ENCODE measurements at places on chromosomes 6 and 20. TPM values are rescaled to one million over a fixed set of nuclear protein-coding genes. Genes with fewer than 3 reads are reported as not detected.

GRCh38 chr6:136410201-136411024 is 120.8 kb upstream of the BCLAF1 start:
- DNase-seq, result no peak
- no peaks in the 10 kb centered on the region for H3K36me3 ChIP-seq
- H3K27ac ChIP-seq, result no peak overlapping the region
- peaks cover 7% of the 10 kb centered on the region for H3K4me1 ChIP-seq
- no peak overlapping the region for H3K4me3 ChIP-seq

GRCh38 chr20:57251949-57252348 is 14.5 kb downstream of the BMP7 start:
- DNase-seq, result no peak
- H3K27ac ChIP-seq, result no peak overlapping the region
- no peaks in the 10 kb centered on the region for H3K27me3 ChIP-seq
- H3K36me3 ChIP-seq, result no peaks in the 10 kb centered on the region
- no peaks in the 10 kb centered on the region for H3K4me1 ChIP-seq
- H3K4me3 ChIP-seq, result no peak overlapping the region

DNA sequence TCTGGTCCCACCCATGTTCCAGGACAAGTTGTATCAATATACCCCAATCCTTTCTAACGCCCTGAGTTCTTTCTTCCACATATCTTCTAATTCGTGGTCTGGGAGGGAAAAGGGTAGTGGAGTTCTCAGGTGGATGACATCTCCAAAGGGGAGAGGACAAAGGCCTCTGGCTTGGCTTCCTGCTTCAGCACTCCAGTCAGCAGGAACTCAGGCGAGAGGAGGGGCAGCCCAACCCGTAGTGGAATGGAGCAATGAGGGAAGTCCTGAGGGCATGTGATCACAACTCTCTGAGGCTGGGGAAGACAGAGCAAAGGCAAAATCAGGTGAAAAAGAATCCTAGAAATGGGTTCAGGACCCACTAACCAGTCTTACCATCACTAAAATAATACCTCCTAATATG is 9.6 kb upstream of the NRM start:
- H3K36me3 ChIP-seq, result no peaks in the 10 kb centered on the region
- H3K4me3 ChIP-seq, result no peak overlapping the region
- no peaks in the 10 kb centered on the region for H3K27me3 ChIP-seq
- H3K4me1 ChIP-seq, result no peaks in the 10 kb centered on the region

DNA sequence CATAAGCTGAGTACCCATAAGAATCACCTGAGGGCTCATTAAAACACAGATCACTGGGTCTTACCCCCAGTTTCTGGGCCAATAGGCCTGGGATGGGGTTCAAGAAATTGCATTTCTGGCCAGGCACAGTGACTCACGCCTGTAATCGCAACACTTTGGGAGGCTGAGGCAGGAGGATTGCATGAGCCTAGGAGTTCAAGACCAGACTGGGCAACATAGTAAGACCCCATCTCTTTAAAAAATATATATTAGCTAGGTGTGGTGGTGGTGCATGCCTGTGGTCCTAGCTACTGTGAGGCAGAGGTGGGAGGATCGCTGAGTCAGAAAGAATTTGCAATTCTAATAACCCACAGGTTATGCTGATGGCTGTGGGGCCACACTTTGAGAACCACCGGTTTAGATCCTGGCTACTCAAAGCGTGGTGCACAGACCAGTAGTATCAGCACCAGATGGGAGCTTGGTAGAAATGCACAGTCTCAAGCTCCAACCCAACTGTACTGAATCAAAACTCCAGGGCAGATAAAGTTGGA is 2.0 kb downstream of the CCM2L start:
- H3K27ac ChIP-seq, result no peak overlapping the region
- DNase-seq, result no peak
- no peak overlapping the region for H3K4me3 ChIP-seq

DNA sequence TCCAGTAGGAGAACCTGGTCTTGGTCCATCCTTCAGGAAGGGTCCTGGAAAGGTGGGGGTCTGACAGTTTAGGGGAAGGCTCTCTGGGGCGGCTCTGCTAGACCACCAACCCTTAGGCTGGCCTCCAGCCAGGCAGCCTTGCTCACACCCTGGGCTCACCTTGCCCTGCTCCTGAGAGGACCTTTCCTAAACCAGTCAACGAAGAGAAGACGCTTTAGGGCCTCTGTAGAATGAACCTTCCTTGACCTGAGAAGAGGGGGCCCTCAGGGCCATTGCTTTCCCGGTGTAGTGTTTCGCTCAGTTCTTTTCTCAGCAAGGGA is 1.1 kb downstream of the CDC25B start:
- H3K4me3 ChIP-seq, result peak overlapping the region; percentile 72
- H3K27me3 ChIP-seq, result no peaks in the 10 kb centered on the region
- no peaks in the 10 kb centered on the region for H3K36me3 ChIP-seq

GRCh38 chr6:41027241-41027640 is 11.8 kb downstream of the UNC5CL start:
- H3K4me3 ChIP-seq, result peak overlapping the region; percentile 51
- no peaks in the 10 kb centered on the region for H3K36me3 ChIP-seq
- H3K27me3 ChIP-seq, result no peaks in the 10 kb centered on the region

GRCh38 chr6:34259529-34260069 is 10.8 kb upstream of the SMIM29 start:
- no peaks in the 10 kb centered on the region for H3K27me3 ChIP-seq
- H3K27ac ChIP-seq, result no peak overlapping the region
- H3K4me3 ChIP-seq, result no peak overlapping the region
- no peaks in the 10 kb centered on the region for H3K36me3 ChIP-seq

- no peaks in the 10 kb centered on the region for H3K4me1 ChIP-seq
- no peaks in the 10 kb centered on the region for H3K36me3 ChIP-seq
- no peaks in the 10 kb centered on the region for H3K27me3 ChIP-seq
- DNase-seq, result no peak
- no peak overlapping the region for H3K27ac ChIP-seq
- no peak overlapping the region for H3K4me3 ChIP-seq
These were observed 584.0 kb downstream of the QKI start for GRCh38 chr6:163998496-163998895.

GRCh38 chr6:21753241-21754108 is 159.9 kb downstream of the SOX4 start:
- no peak overlapping the region for H3K27ac ChIP-seq
- H3K4me3 ChIP-seq, result no peak overlapping the region
- H3K4me1 ChIP-seq, result no peaks in the 10 kb centered on the region
- H3K27me3 ChIP-seq, result no peaks in the 10 kb centered on the region
- DNase-seq, result no peak

DNA sequence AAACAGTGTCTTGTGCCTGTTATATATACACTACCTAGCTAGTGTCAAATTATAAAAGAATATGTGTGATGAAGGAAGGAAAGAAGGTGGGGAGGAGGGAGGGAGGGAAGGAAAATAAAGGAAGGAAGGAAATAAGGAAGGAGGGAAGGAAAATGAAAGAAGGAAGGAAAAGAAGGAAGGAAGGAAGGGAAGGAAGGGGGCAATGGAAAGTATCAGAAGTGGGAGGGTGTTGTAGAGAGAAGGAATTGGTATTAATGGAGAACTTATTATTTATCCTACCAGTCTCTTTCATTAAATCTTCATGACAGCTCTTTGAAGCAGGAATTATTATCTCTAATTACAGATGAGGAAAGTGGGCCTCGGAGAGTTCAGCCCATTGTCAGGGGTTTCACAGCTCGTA is 202.4 kb downstream of the SAMD5 start:
- no peak overlapping the region for H3K4me3 ChIP-seq
- no peak overlapping the region for H3K27ac ChIP-seq
- H3K27me3 ChIP-seq, result no peaks in the 10 kb centered on the region
- no peaks in the 10 kb centered on the region for H3K4me1 ChIP-seq
- no peaks in the 10 kb centered on the region for H3K36me3 ChIP-seq

GRCh38 chr6:13328076-13328874 is at the start of gene TBC1D7:
TSS of gene TBC1D7 (minus strand) at chr6:13328537. CDS start at chr6:13326898, 1,639 bp downstream.
- H3K27me3 ChIP-seq, result no peaks in the 10 kb centered on the region
- no peaks in the 10 kb centered on the region for H3K4me1 ChIP-seq
- H3K36me3 ChIP-seq, result no peaks in the 10 kb centered on the region

- H3K27me3 ChIP-seq, result no peaks in the 10 kb centered on the region
- no peaks in the 10 kb centered on the region for H3K4me1 ChIP-seq
- no peaks in the 10 kb centered on the region for H3K36me3 ChIP-seq
- no peak overlapping the region for H3K27ac ChIP-seq
These were observed 497.0 kb downstream of the BTBD3 start for GRCh38 chr20:12414446-12415274.

DNA sequence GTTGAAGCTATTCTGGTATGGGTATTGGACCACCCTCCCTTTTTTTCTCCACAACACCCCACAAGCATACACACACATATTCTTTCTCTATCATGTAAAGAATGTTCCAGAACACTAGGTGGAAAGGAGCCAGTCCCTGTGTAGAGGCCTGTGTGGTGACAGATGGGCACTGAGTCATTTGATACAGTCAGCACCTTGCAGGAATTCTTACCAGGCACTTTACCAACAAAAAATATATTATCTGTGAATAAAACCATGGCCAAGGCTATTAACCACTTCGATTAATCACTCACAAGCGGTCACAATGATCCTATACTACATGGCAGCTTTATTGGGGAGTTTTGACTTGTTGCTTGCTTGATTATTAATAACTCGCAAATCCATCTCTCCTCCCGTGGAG is 149.5 kb downstream of the BFSP1 start:
- H3K27ac ChIP-seq, result no peak overlapping the region
- H3K4me3 ChIP-seq, result no peak overlapping the region
- no peaks in the 10 kb centered on the region for H3K4me1 ChIP-seq
- no peaks in the 10 kb centered on the region for H3K27me3 ChIP-seq
- H3K36me3 ChIP-seq, result no peaks in the 10 kb centered on the region

DNA sequence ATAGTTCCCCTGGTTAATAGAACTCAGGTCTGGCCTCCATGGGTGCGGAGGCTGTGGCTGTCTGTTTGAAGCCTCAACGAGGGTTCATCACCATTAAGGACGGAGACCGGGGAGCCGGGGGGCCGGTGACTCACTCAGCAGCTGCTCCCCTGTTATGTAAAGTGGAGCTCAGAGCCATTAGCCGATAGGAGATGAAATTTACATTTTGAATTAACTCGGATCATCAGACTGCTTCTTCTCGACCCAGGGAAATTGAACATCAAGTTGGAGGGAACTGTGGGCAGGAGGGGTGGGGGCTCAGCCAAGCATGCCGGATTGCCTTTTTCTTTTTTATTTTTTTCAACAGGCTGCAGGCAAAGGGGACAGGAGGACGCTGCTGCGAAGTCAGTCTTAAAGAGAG is 12.3 kb downstream of the PCK1 start:
- H3K4me1 ChIP-seq, result no peaks in the 10 kb centered on the region
- H3K27me3 ChIP-seq, result no peaks in the 10 kb centered on the region
- DNase-seq, result no peak
- no peaks in the 10 kb centered on the region for H3K36me3 ChIP-seq

GRCh38 chr20:1775117-1775516 is 117.5 kb upstream of the SIRPG start:
- H3K36me3 ChIP-seq, result no peaks in the 10 kb centered on the region
- no peak overlapping the region for H3K4me3 ChIP-seq
- no peak overlapping the region for H3K27ac ChIP-seq

GRCh38 chr6:31174378-31174777 is 3.9 kb upstream of the POU5F1 start:
- no peaks in the 10 kb centered on the region for H3K27me3 ChIP-seq
- DNase-seq, result no peak
- no peak overlapping the region for H3K27ac ChIP-seq
- H3K4me1 ChIP-seq, result peaks cover 23% of the 10 kb centered on the region
- H3K36me3 ChIP-seq, result no peaks in the 10 kb centered on the region

GRCh38 chr6:160041608-160042007 is 72.7 kb downstream of the IGF2R start:
- DNase-seq, result no peak
- H3K36me3 ChIP-seq, result peaks cover under 1% of the 10 kb centered on the region
- H3K27me3 ChIP-seq, result no peaks in the 10 kb centered on the region
- peaks cover 7% of the 10 kb centered on the region for H3K4me1 ChIP-seq
- H3K27ac ChIP-seq, result no peak overlapping the region

DNA sequence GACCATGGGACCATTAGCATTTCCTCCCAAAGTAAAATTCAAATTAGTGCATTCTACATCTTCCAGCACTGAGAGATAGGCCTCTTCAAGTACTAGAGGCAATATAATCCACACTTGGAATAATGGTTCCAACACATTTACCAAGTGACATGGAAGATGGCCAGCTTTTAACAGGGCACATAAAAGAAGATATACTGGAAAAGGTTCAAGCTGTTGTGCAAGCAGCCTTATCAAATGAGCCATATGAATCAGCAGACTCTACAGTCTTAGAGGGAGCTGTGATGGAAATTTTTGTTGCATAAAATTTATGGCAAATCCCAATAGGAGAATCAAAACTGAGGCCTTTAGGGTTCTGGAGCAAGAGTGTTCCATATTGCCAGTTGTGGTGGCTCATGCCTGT is 526.6 kb upstream of the IRAK1BP1 start:
- DNase-seq, result no peak
- no peaks in the 10 kb centered on the region for H3K4me1 ChIP-seq
- no peaks in the 10 kb centered on the region for H3K27me3 ChIP-seq
- H3K27ac ChIP-seq, result no peak overlapping the region
- no peak overlapping the region for H3K4me3 ChIP-seq
- H3K36me3 ChIP-seq, result no peaks in the 10 kb centered on the region

DNA sequence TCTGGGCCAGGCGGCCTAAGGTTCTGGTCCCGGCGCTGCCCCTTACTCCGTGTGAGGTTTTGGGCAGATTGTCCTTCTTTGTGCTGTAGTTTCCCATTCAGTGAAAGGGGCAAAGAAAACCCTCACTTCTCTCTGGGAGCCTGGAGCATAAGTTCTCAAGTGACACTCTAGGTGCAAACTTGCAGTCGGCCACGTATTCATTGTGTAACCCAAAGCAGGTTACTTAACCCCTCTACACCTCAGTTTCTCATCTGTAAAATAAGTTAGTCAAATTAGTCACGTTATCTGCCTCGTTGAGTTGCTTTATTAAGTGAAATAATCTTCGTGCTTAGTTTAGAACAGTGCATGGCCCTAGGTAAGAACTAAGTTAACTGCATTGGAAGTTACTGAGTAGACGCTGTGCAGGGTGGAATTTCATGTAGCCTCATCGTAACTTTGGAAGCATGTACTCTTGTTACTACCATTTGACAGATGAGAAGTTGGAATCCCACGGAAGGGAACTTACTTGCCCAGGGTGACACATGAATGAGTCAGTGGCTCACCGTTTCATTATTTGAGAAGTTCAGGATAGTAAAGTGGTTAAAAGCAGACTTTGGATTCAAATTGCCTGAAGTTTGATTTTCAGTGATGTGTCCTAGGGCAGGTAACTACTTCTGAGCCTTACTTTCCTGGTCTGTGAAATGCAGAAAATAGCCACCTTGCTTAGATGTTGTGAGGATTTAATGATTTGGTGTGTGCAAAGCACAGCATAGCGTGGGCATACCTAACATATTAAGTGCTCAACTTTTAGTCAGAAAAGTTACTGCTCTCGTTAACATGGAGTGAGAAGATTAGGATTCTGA is 556 bp upstream of the MROH8 start:
- no peaks in the 10 kb centered on the region for H3K27me3 ChIP-seq
- H3K27ac ChIP-seq, result peak overlapping the region; percentile 100
- no peak for DNase-seq
- peaks cover 12% of the 10 kb centered on the region for H3K36me3 ChIP-seq
- H3K4me3 ChIP-seq, result peak overlapping the region; percentile 98

The MUCL3 gene
- 1.2 TPM for polyA plus RNA-seq

The TCP11 gene
- not detected for polyA plus RNA-seq

The PSORS1C2 gene
- not detected for polyA plus RNA-seq

The GGTLC1 gene
- 0.33 TPM for polyA plus RNA-seq

The SPINT4 gene
- not detected for polyA plus RNA-seq

The SFTA2 gene
- polyA plus RNA-seq, result 22.9 TPM

The SLC22A2 gene
- polyA plus RNA-seq, result not detected

The C20orf141 gene
- polyA plus RNA-seq, result 0.19 TPM

The LST1 gene
- 6.0 TPM for polyA plus RNA-seq

The EEF1A2 gene
- polyA plus RNA-seq, result 28.2 TPM

The DDX43 gene
- polyA plus RNA-seq, result 1.6 TPM

The FAM83D gene
- polyA plus RNA-seq, result 0.12 TPM

The MYMX gene
- 0.73 TPM for polyA plus RNA-seq

Data from pancreas (tissue), 10 donors.